ENCODE measurements at places on chromosomes 16 and 17.

DNA sequence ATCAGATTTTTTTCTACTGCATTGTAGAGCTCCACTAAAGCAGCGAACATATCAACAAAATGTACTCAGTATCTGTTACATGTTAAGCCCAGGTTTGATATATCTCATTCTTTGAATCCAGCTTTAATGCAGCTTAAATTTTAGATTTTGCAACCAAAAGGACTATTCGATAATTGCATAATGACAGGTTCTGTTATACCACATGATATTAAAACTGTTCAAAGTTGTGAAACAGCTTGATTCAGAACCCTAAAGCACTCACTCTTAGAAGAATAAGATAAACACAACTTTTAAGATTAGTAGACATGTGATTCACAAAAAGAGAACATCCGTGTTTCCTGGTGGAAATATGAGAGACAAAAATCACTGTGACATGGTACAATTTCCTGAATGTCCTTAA, 427.9 kb downstream of the CDH11 start:
- DNase-seq: no peak

- DNase-seq: no peak
Measured at GRCh38 chr16:17828012-17828411, 357.3 kb upstream of the XYLT1 start.

GRCh38 chr17:42405963-42406495, 17.0 kb downstream of the CAVIN1 start:
- DNase-seq: peak; percentile 60

DNA sequence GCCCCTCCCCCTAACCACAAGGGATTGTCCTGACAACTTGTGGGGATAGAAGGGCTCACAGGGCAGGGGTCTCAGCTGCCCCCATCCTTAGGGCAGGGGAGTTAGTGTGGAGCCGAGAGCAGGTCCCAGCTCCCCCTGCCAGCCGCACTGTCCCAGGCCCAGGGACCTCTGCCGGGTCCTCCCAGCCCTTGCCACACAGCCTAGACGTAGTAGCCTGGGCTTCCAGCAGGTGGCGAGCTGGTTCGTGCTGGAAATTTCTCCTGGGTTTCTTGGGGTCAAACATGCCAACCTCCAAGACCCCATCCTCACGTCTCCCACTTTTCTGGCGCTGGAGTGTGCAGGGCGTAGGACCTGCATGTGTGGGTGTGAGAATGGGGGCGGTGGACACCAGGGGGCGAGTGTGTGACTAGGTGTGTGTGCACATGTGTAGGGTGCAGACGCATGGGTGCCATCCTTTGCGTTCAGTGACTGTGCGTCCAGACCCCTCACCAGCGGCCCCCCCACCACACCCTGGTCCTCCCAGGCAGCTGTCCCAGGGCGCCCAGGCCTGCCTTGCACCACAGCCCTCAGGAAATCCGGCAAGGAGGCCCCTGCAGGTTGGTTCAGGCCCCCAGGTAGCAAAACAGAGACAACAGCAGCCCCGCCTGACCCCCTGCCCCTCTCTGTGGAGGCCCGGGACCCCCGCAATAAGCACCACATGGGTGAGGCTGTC, 29.5 kb downstream of the SBK1 start:
- DNase-seq: no peak

DNA sequence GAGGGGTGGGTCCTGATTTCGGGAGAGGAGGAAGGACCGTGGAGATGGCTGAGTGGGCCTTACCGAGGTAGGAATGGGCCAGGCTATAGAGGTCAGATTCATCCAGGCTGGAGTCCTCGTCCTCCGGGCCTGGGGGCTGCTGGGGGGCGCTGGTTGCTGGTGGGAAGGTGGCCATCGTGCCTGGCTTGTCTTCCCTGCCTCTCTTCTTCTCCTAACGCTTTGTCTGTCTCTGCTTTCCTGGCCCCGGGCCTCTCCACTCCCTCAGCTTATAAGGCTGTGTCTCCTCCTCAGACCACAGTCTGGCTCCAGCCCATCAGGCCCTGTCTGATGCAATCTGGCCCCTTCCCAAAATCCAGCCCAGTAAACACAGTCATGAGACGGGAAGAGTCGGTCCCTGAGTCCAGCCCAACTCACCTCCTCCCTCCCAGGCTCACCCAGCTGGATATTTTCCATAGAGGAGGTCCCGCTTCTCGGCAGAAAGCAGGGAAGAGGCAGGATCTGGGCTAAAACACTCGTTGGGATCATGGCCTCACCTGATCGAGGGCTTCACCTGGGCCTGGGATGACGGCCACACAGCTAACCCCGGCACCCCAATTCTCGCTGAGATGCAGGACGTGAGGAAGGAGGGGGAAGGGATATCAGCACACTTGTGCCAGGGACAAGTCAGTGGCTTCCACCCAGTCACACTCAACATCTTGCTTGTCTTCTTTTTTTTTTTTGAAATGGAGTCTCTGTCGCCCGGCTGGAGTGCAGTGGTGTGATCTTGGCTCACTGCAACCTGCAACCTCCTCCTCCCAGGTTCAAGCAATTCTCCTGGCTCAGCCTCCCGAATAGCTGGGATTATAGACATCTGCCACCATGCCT, at the start of gene NUPR1:
TSS of gene NUPR1 (minus strand) at position 242 of the 864 bp plus-strand sequence. CDS start at position 175, 67 bp downstream.
- DNase-seq: no peak

GRCh38 chr16:5526826-5527225, 429.2 kb upstream of the EEF2KMT start:
- no peak for DNase-seq

DNA sequence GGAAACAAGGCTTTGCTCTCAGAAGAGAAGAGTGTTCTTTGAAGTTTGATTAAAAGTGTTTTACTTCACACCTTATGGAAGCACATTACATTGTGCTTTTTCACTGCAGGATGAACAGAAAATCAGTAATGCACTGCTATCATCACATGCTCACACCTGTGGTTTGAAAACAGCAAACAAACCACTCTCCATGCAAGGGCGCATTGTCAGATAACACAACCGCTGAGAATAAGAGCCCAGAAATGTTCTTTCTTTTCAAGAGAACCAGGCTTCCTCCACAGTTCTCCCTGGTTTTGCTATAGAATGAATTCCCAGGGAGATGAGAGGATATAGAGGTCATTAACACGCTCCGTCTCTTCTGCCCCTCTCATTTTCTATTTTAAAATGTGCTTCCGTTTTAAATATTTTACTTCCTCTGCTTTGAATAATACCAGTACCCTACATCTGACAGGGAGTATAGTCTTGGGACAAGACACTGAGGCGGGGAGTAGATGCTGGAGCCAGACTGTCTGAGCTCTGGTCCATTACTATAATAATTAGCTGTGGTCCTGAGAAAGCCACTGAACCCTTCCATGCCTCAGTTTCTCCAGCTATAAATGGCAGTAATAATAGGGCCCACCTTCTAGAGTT, 71.6 kb downstream of the CDK5R1 start:
- no peak for DNase-seq

DNA sequence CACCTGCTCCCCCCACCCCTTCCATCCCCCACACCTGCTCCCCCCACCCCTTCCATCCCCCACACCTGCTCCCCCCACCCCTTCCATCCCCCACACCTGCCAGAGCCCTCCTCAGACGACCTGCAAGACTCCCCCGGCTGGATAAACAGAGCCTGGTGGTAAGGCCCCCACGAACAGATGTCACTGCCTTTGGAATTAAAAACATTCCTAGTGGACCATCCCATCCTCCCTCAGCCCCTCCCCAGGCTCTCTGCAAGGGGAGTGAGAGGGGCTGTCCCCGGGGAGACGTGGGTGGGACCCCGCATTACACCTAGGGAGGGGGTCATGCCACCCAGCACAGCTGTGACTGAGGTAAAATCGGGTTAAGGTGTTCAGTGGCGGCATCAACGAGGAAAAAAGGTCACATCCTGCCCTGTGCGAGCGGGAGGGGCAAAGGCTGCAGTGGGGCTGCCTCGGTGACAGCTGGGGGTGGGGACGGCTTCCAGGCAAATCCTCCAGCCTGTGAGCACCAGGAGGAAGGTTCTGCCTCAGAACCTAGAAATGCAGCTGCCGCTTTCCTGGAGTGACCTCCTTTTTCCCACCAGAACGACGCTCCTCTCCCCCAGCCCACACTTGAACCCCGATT, 38.7 kb downstream of the TIMM22 start:
- no peak for DNase-seq

- no peak for DNase-seq
Measured at GRCh38 chr17:4833941-4834680, 971 bp downstream of the MINK1 start.

DNA sequence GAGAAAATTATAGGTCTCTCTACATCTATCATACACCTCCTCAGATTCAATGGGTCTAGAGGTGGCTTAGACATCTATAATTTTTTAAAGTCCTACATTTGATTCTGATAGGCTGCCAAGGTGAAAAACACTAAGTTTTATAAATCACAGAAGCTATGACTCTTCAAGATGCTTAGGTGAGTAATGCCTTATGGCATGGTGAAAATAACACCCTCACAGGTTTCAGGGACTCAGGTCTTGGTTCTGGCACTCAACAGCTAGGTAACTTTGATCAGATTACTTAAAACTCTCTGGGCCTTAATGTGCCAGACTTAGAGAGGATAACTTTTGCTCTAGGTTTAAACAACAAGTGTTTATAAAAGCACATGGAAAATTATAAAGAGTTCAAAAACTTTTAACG, 2.0 kb upstream of the COX10 start:
- no peak for DNase-seq

GRCh38 chr17:67656494-67657203, 61.1 kb upstream of the NOL11 start:
- DNase-seq: no peak

Data from GDM1 (cell line).